Stimulated activated CD8-positive, alpha-beta memory T cell treated with anti-CD3 and anti-CD28 coated beads, Interleukin-2, amount 100 ng/mL, for 48 hours (primary cell): ENCODE measurements at places on chromosomes 7 and 10.

DNA sequence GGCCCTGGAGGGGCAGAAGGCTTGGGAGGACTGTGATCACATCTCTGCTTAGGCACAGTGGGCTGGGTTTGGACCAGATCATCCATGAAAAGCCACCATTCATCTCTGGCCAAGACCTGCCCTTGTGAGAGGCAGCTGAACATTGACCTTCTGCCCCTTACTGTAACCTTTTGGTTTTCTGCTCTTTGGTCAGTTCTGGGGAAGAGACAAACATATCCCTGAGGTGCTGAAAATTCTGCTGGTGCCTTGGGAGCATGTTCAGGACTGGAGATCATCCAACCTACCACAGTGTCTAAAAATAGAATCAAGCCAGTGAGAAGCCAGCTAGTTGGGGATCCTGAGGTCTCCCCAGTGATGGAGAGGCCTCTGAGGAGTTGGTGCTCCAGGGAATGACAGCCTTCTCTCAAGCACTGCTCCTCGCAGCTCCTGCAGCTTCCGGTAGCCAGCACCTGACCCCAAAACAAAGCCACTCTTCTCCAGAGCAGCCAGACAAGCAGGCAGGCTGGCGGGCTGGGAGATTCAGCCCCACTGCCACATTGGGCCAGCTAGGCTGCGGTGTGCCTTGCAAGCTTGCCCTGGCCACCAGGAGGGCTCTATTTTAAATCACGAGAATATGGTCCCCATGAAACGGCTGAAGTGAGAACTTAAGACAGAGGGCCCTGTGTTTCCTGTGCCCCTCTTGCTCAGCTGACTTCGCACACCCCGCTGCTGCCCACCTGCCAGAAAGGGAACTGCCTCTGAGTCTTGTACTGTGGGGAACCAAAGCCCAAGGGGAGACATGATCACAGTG lies 37.8 kb upstream of the UBE2H start:
- DNase-seq: no peak

GRCh38 chr10:102967123-102967522 lies 49.0 kb downstream of the CNNM2 start:
- DNase-seq: no peak

DNA sequence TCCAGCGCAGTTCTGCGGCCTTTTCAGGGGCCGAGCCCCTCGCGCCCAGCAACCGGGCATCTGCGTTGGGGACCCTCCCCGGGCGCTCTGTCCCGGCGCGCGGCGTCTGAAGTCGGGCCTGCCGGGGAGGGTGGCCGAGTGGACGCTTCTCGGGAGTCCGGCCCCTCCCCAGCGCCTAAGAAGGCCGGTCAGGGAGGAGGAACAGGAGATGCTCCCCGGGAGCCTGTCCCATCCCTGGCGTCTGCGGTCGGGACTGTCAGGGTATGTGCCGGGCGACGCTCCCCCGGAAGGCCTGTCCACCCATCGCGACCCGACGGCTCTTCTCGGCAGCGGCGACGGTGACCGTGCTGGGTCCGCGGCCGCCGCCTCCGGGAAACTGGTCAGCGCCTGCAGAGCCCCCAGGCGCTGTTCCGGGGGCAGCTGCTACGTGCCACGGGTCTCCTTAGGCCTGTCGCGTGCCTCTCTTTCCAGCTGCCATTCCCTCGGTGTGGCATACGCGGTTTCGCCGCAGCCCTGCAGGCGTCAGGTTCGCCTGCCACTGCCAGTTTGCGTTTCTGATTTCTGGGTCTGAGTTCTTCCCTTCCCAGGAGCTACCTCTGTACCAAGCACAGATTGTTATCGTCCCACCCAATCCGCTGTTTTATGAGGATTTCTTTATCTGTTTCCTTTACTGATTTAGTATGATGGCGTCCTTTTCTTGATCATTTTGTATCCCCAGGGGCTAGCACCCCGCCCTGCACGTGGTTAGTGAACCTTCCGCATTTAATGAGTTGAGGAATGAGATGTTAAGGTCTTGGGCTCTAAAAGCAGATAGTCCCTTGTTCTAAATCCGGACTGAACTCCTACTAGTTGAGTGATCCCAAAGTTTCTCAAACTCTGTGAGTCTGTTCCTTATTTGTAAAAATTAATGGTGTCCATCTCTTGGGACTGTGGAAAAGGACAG lies 782 bp downstream of the IFIT5 start:
- DNase-seq: peak; percentile 8

- no peak for DNase-seq
Observed at GRCh38 chr7:110685899-110686298, 405.0 kb upstream of the LRRN3 start.

- no peak for DNase-seq
Observed at GRCh38 chr7:20280475-20281351, 50.0 kb upstream of the ITGB8 start.

DNA sequence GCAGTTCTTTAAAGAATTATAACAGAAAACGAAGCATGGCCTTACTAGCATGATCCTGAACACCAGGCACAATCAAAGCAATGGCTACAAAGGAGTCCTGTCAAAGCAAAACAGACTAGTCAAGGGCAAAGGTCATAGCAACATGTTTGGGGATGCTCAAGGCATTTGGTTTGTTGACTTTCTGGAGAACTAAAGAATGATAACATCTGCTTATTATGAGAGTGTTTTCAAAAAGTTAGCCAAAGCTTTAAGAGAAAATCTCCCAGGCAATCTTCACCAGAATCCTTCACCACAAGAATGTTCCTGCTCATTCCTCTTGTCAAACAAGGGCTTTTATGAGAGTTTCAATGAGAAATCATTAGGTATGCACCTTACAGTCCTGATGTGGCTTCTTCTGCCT lies 95.1 kb upstream of the CPXM2 start:
- DNase-seq: no peak

DNA sequence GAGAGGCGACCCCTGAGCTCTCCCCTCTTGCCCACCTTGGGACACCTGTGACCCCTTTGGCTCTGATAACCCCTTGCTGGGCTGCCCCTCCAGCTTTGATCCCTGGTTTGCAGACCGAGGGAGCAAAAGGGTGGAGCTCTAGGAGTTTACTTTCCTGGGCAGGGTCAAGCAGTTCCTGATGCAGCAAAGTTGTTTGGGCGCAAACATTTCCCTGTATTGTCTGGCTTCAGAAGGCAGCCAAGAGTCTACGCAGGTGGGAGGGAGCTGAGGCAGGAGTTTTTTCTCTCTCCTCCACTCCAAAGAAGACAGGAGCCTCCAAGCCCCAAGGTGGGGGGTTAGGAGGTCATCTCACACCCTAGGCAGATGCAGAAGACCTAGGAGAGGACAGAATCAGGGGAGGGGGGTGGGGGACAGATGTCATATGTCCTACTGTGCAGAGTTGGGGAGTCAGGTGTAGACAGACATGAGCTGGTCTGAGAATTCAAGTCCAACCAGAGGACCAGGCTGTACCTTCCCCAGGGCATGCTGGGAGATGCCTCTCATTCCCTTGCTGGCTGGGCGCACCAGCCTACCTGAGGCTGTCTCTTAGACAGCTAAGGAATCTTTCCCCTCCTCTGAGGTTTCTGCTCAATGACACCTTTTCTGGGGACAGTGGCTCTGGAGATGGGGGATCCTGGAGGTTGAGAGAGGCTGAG lies 20.5 kb downstream of the TMEM270 start:
- no peak for DNase-seq

DNA sequence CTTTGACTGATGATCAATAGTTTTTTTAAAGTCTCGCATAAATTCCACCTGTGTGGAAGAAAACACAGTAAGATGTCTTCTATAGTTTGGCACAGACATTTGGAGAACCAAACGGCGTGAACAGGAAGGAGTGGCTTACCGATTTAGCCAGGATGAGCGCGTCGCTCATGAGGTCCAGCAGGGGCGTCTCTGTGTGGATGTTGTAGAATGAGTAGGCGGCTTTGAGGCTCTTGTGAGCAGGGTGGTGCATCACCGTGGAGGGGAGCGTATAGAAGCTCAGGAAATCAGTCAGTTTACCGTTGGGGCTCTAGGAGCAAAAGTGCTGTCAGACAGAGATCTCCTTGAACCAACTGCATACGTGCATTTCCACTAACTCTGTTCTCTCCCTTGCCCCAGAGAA lies 15.5 kb downstream of the RPP38 start:
- no peak for DNase-seq

GRCh38 chr7:74063223-74063641 lies 20.4 kb upstream of the LIMK1 start:
- no peak for DNase-seq

- no peak for DNase-seq
Observed at GRCh38 chr7:26618898-26619297, 245.5 kb downstream of the SKAP2 start.

- no peak for DNase-seq
Observed at GRCh38 chr7:143245123-143245522, 18.1 kb upstream of the GSTK1 start.

DNA sequence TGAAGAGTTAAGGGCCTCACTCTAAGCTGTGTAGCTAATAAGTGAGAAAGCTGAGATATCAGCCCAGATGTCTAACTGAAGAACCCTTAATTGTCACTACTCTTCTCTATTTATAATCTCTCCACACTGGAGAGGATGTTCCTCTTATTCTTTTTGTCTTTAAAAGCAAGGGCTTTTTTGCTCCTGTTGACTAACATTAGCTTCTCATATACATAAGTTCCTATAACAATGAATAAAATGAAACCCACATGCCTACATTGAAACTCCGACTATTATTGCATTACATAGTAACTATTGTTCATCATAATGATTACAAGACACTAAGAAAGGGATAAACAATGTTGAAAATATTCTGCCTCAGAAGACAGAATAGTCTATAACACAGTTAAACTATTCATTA lies 67.1 kb downstream of the GNAT3 start:
- DNase-seq: no peak

- DNase-seq: no peak
Observed at GRCh38 chr10:46548498-46549090, 7.9 kb downstream of the GPRIN2 start.

GRCh38 chr10:75980419-75981002 lies 549.1 kb downstream of the LRMDA start:
- no peak for DNase-seq

DNA sequence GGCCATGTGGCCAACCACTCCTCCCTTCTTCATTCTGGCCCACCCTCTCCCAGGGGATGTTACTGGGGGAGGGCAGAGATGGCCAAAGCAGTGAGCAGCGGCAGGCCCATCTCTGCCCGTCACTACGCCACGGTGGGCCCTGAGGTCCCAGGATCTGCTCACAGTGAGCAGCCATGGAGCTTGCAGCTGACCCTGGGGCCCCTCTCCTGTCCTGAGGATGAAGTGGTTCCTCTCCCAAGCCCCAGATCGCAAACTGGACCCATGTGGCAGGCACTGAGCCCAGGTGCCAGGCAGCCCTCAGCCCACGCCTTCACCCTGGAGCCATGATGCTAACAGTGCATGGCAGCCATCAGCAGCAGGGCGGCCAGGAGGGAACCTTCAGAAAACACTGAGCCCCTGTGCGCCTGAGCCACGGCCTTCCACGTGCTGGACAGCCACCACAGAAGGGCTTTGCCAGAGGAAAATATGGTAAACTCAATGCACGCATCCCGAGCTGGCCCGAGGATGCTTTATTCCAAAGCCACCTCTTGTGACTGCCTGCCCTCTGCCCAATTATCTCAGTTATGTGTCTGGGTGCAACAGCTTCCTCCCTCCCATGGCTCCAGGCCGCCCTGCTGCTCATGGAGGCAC lies 485.7 kb downstream of the PTPRN2 start:
- DNase-seq: no peak

GRCh38 chr7:95469848-95470247 lies 15.9 kb upstream of the ASB4 start:
- DNase-seq: no peak

DNA sequence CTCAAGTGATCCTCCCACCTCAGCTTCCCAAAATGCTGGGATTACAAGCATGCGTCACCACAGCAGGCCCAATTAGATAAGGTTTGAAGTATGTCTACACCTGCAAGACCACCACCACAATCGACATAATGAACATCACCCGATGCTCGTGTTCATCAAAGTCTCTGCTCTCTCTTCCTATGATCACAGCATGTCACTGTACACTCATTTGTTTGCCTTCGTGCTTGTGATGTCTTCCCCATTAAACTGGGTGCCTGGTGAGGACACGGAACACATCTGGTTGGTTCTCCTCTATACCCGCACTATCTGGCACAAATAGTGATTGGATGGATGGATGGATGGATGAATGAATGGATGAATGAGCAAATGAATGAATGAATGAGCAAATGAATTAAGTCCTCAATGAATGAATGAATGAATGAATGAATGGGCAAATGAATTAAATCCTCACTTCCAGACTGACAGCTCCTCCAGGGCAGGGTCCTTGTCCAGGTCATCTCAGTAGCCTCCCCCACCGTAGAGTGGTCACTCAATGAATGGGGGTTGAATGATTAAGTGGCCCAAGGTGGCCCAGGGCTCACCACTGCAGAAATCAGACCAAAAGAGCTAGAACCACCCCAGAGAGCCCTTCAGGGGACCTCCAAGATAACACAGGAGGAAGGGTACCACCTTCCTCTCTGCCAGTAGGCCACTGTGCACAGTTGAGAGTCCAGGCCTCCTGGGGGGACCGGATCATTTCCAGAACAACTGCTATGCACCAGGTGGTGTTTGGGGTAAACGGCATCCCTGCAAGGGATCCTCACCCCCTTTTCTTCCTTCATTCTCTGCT lies 101.9 kb upstream of the TNRC18 start:
- DNase-seq: no peak

GRCh38 chr7:52270301-52270700 lies 765.1 kb upstream of the POM121L12 start:
- DNase-seq: no peak

- DNase-seq: no peak
Observed at GRCh38 chr7:105653441-105654005, 72.2 kb upstream of the EFCAB10 start.
